ENCODE measurements at places on chromosomes 5 and 9.
A peak's percentile ranks its signal among the peaks of the same experiment; 100 is the strongest.

GRCh38 chr5:176965633-176966032 lies 40.9 kb downstream of the UIMC1 start:
- no peak for DNase-seq

DNA sequence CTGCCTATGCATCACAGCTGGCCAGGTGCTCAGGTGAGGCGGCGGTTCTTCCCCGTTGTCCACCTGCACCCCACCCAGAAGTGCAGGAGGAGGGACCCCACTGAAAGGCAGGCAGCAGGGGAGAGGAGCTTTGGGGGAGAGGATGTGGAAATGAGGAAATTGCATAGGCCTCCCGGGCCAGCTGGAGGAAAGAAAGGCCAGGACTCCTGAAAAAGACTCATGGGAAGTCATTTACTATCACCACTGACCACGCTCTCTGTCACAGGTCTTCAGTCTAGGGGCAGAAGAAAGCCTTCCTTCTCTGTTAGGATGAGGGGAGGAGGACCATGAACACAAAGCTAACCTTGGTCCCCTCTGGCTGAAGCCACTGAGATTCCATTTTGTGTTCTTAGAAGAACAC lies 28.1 kb downstream of the KCNMB1 start:
- no peak for DNase-seq

DNA sequence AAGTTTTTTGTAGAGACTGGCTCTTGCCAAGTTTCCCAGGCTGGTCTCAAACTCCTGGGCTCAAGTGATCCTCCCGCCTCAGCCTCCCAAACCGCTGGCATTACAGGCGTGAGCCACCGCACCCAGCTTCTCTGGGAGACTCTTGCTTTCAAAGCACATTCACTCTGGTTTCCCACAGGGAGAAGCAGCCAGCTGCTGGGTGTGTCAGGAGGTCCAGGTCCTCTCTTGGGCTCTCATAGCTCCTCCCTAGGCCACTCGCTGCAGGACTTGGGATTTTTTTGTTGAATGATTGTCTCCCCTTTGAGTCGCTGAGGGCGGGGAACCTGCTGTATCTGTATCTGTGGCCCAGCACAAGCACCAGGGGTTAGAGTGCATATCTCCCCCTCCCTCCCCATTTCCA lies 68.4 kb upstream of the RAPGEF1 start:
- no peak for DNase-seq

GRCh38 chr9:38126730-38127129 lies 57.7 kb upstream of the SHB start:
- no peak for DNase-seq

GRCh38 chr5:91486638-91487037 lies 103.5 kb upstream of the ARRDC3 start:
- DNase-seq = peak; percentile 76

DNA sequence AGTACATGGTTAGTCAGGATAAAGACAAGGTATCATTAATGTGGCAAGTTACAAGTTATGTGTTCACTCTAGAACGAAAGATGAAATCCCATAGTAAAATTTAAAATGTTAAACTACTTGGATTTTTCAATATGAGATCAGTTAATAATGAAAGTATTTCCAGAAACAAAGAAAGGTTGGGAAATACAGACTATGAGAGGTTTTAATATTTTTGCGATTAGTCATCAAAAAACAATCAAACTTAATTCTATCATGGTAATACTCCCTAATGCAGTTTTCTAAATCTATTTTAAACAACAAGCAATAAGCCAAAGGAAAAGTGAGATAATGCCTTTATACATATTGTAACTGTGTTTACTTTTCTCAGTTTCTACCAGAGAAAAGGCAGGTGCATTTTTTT lies 10.6 kb downstream of the CDH12 start:
- DNase-seq = no peak

GRCh38 chr5:4646715-4647375 lies 493.3 kb upstream of the ADAMTS16 start:
- DNase-seq = no peak
